Trophoblast cell (in vitro differentiated cells and primary cell): ENCODE measurements at places on chromosomes 6 and 20.
A peak's percentile ranks its signal among the peaks of the same experiment; 100 is the strongest.

GRCh38 chr6:81969814-81970213 is 217.3 kb upstream of the TENT5A start:
- no peak for DNase-seq

DNA sequence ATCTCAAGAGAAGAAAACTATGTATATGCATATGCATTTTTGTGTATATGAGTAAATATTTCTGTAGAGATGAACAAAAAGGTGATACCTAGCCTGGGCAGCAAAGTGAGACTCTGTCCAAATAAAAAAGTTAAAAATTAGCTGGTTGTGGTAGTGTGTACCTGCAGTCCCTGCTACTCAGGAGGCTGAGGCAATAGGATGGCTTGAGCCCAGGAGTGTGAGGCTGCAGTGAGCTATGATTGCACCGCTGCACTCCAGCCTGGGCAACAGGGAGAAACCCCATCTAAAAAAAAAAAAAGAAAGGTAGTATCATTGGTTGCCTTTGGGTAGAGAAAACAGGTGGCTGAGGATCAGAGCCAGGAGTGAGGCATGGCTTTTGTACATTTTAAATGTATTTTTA is 50.9 kb downstream of the KLHL31 start:
- DNase-seq = no peak

- peak; percentile 43 for DNase-seq
Measured at GRCh38 chr6:39681674-39682121, 43.5 kb downstream of the KIF6 start.

DNA sequence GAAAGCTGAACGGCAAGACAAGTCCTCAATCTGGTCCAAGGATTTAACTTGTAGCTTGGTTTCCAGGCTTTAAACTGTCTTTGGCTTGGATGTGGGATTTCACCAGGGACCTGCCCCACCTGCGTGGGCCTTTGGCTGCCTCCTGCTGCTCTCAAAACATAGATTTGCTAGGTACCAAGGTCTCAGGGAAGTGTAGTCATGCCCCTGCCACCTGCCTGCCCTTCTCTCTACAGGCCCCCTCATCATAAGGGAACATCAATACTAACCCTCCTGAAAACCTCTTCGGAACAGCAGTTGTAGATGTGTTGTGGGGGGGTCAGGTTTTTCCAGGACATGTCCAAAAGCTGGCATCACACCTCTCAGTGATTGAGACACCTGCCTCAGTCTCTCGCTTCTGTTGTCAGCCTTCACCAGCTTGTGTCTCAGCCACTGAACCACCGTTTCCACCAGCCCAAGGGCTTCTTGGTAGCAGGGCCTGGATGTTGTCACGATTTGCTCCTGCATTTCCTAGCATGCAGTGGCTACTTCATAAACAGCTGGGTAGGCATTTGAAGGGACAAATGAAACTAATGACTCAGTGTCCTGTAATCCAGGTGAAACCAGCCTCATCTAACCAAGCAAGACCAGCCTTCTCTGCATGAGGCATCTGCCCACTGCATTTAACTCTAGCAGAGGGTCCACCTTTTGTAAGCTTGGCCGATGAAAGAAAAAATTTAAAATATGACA is 141.6 kb upstream of the THBS2 start:
- DNase-seq = no peak

DNA sequence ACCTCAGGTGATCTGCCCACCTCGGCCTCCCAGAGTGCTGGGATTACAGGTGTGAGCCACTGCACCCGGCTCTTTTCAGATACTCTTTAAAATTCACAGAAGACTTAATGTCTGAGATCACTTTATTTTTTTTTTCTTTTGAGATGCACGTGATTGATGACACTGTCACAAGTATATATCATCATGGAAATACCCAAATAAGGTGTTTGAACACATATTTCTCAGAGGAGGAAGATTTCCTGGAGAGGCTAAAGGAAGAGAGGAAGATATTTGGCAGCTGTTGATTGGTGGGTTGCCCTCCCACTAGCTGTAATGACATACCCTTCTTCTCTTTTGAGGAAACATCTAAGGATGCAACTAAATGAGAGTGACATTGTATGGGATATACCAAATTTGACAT is 225.9 kb upstream of the CITED2 start:
- DNase-seq = no peak

- DNase-seq = peak; percentile 29
Measured at GRCh38 chr6:149293244-149293643, 24.3 kb upstream of the TAB2 start.

DNA sequence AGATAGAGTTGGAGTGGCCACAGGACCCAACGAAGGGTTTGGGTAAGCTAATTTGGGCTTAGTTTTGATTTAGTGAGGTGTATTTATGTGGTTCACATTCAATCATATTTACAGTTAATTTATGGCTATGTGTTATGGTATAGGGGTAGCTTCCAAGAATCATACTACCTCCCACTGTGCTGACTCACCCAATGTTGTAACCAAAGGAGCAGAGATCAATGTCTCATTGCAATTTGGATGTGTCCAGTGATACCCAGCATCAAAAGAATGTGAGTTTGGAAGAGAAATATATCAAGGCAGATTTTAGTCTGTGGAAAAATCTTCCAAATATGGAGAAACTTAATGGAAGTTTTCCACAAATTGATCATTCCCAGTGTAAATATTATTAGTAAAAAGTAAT is 25.3 kb upstream of the SMIM8 start:
- DNase-seq = no peak

DNA sequence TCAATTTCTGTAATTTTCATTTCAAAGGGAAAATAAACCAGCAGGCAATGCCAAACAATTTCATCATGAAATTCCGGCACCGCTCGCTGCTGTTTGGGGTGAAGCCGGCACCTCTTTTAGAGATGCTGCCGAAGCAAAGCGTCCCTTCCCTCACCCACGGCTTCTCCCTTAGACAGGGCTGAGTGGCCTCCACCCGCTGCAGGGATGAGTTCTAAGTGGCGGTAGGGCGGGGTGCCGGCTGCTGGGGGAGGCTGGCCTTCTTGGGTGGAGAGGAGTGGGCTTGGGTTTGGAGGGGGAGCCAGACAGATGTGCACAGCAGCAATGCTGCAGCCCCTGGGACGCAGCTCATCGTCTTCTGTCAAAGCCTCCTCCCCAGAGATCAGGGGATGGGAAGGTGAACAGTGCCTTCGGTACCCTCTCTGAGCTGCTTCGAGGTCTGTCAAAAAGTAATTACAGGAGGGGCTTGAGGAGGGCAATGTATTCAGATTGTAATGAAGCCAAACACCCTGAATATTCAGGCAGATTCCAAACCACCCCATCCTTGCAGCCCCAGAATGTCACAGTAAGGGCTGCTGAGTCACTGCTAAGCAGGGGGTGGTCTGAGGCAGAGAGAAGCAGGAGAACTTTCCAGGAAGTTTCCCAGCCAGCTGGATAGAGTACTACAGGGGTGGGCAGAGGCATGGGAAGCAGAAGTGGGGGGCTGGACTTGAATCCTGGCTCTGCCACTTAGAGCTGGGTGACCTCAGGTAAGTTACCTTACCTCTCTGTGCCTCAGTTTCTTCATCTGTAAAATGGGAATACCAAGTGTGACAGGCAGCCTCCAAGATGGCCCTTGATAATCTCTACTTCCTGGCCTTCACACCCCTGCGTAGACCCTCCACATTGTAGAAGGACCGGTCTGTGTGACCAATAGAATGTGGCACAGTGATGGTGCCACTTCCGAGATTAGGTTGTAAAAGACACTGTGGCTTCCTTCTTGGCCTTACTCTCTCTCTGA is 96.6 kb downstream of the SULF2 start:
- no peak for DNase-seq

GRCh38 chr6:129818251-129818650 is 42.9 kb downstream of the TMEM244 start:
- no peak for DNase-seq

DNA sequence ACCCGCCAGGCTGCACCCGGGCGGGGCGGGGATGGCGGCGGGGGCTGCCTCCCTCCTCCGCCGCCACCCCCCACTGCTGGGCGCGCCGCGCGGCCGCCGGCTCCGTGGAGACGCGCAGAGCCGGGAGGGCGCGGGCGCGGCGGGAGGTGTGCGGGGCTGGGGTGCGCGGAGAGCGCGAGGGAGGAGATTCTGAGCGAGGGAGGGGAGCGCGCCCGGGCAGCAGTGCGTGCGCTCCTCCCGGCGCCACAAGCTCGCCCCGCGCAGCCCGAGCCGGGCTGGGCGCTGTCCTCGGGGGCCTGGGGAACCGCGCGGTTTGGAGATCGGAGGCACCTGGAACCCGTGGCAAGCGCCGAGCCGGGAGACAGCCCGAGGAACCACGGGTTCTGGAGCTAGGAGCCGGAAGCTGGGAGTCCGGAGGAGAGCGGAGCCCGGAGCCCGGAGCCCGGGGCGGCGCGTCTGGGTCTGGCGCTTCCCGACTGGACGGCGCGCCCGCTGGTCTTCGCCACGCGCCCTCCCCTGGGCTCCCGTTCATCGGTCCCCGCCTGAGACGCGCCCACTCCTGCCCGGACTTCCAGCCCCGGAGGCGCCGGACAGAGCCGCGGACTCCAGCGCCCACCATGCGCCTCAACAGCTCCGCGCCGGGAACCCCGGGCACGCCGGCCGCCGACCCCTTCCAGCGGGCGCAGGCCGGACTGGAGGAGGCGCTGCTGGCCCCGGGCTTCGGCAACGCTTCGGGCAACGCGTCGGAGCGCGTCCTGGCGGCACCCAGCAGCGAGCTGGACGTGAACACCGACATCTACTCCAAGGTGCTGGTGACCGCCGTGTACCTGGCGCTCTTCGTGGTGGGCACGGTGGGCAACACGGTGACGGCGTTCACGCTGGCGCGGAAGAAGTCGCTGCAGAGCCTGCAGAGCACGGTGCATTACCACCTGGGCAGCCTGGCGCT is at the start of gene NTSR1:
Gene NTSR1, plus strand, starts transcription at position 246 of the 946 bp plus-strand sequence. Its CDS starts 372 bp downstream, at position 618.
- DNase-seq = no peak

DNA sequence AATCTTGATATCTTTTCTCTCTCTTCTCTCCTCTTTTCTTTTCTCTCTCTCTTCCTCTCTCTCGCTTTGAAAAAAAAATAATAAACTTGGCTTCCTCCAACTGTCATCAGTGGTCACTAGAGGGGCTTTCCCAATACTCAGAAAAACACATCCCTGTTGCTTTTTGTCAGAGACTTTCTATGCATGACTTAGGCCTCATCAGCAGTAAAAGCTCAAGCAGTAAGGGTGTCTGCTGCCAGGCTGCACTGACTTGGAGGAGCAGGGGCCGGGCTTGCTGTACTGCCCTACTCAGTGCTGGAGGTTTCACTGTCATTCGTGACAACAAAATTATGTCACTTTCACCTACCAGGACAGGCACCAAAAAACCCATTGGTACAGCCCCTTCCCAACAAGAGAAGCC is 272.0 kb downstream of the ADGB start:
- no peak for DNase-seq

- no peak for DNase-seq
Measured at GRCh38 chr6:32187009-32187709, 2.8 kb downstream of the PBX2 start.

GRCh38 chr6:106223300-106223930 is 102.1 kb downstream of the ATG5 start:
- peak; percentile 91 for DNase-seq

DNA sequence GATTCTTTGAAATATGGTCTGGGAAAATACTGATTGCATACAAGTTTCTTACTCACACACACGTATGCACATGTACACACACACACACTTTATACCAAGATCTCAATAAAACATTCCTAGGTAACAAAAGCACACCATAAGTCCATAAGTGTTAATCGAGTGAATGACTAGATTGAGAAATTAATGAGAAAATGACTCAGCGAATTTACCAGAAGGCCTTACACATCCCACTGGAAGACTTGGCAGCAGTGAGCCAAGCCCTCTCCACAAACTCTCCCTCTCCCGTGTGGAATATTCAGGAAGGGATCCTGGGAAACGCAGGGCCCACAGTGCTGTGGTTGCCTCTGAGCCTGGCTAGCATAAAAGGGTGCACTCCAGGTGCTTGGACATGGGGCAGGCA is 227.2 kb downstream of the LY86 start:
- no peak for DNase-seq

DNA sequence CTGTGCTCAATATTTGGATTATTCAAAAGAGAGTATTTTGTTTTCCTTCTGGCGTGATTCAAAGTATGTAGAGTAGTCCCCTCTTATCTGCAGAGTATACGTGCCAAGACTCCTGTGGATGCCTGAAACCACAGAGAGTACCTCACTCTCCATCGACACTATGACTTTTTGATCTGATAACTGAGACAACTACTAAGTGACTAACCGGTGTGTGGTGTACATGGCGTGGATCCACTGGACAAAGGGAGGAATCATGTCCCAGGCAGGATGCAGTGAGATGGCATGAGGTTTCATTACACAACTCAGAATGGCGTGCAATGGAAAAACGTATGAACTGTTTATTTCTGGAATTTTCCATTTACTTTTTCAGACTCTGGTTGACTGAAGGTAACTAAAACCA is 112.2 kb upstream of the PDE7B start:
- DNase-seq = peak; percentile 37

DNA sequence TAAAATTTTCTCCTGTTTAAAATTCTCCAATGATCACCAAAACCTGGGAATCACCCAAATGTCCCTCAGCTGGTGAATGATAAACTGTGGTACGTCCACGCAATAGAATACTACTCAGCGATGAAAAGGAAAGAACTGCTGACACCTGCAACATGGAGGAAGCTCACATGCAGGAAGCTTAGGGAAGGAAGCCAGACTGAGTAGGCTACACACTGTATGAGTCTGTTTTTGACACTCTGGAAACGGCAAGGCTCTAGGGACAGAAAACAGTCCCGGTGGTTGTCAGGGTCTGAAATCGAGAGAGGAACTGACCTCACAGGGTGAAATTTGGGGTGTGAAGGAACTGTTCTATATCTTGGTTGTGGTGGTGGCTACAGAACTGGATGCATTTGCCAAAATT is 25.2 kb upstream of the TLDC2 start:
- no peak for DNase-seq

DNA sequence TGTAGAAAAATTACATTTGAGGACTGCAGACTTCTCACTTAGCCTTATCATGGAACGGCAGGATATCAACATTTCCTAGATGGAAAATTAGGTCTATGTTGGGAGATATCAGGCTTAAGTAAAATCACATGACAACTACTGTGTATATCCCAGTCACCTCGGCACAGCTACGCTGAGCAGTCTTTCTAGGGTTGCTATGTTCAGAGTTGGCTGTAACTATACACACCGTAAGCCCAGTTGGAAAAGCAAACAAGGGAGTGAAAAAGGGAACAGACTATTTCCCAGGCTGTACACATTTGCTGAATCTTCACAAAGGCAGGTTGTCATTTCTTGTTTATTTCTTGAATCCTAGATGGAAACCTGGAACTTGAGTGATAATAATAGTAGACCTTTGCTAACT is 80.7 kb upstream of the PTPRK start:
- DNase-seq = no peak

- DNase-seq = no peak
Measured at GRCh38 chr6:37150314-37150713, 19.6 kb upstream of the PIM1 start.
